ENCODE measurements at places on chromosomes 16 and 17.

GRCh38 chr17:41340934-41341861 is 9.4 kb downstream of the KRT33A start:
- no peak for DNase-seq

DNA sequence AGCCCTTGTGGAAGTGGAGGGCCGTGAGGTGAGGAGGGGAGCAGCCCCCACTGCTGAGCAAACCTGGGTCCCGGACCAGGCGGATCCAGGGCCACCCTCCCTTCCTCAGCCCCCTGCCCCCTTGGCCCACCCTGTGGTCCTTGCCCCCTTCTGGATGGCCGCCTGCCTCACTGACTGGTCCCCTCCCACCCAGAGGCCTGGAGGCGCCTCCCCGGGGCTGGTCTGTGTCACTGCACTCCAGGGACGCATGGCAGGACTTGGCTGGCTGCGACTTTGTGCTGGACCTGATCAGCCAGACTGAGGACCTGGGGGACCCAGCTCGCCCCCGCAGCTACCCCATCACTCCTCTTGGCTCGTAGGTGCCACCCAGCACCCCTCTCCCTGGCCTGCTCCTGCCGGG is 19.2 kb upstream of the SMIM5 start:
- no peak for DNase-seq

DNA sequence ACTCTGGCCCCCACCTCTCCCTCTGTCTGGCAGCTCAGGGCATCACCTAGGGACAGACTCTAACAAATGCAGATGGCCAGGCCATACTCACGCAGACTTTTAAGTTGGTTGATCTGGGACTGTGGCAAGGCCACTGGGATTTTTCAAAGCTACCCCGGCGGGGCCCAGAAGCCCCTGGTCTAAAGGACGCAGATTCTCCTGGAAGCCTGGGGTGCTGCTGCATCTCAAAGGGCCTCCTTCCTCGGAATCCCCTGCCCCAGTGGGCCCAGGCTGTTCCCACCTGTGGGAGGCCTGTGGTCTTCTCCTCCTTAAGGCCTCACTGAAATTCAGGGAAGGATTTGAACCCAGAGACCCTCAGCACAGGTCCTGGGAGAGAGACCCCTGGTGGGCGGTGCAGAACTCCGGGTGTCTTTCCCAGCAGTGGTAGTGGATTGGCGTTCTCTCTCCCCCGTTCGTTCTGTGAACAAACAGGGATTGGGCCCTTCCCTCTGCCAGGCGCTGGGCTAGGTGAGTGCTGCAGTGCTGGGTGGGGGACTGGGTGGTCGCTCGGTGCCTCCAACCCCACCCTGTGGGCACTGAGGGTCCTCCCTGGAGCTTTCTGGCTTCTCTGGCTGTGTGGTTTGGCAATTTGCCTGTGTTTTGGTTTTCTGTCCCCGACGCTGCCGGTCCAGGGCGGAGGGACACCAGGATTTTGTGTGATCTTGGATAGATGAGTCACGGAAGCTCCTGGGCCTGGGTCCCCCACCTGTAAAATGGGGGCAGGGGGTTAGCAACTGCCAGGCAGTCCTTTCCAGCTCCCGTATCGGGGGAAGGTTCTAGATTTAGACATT is 160.5 kb upstream of the GSE1 start:
- DNase-seq, result no peak

DNA sequence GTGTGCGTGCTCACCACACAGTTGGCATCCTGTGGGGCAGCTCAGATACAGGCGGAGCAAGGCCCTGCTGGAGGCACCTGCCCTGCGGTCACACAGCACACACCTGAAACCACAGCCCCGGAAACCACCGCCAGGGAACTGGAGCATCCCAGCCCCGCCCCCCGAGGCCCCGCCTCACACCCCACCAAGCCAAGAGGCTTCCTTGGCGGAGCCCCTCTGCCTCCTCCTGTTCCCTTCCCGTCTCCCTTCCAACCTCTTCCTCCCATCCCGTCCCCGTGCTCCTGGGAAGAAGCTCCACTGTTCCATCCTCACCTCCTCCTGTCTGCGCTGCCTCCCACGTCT is 205.5 kb downstream of the NTN1 start:
- DNase-seq, result no peak

- no peak for DNase-seq
Measured at GRCh38 chr17:17416400-17417360, 60.1 kb upstream of the MED9 start.

- DNase-seq, result no peak
Measured at GRCh38 chr17:46202424-46202823, 9.2 kb upstream of the KANSL1 start.

DNA sequence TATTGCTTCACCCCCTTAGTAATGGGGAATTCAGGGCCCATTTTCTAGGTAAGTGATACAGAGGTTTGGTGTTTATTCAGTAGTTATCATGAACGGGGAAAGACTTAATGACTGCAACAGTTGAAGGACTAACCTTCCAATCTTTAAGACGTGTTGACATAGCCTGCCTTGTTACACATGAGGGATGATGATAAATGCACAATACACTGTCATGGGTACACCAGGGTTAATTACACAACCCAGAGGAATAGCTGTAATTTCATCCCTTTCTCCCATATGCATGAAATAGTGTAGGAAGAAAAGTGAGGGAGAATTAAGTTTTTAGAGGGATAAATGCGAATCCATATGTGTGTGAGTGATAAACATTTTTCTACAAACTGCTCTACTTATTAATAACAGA is 10.7 kb downstream of the MYH4 start:
- DNase-seq, result no peak

GRCh38 chr16:1932050-1933028 is 10.7 kb downstream of the MSRB1 start:
- DNase-seq, result no peak

GRCh38 chr16:84917492-84917891 is 93.8 kb downstream of the ZDHHC7 start:
- DNase-seq, result no peak

GRCh38 chr17:34114174-34114573 is 140.9 kb upstream of the CCL2 start:
- no peak for DNase-seq

GRCh38 chr17:59521465-59522126 is 43.8 kb upstream of the DHX40 start:
- no peak for DNase-seq

DNA sequence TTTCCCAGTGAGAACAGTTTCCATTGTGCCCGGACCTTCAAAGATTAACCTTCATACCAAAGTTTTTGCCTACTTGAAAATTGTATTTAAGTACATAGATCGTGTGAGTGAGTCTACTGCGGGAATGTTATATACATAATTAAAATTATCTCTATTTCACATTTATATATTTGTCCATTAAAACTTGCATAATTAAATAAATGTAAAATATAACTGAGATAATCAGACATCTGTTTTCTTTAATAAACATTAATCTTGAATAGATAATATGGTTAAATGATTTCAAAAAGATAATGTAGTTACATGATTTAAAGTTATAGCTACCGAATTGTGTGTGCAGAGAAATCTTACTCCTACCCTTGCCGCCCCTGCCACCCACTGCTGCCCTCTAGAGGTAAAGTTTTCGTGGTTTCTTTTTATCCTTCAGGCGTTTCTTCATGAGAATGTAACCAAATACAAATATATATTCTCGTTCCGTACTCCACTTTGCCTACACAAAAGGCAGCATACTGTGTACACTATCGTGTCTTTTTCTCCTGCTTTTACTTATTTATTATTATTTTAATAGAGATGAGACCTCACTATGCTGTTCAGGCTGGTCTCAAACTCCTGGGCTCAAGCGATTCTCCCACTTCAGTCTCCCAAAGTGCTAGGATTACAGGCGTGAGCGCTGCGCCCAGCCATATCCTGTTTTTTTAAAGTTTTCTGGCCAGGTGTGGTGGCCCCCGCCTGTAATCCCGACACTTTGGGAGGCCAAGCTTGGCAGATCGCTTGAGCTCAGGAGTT is 35.6 kb downstream of the RPA1 start:
- no peak for DNase-seq

DNA sequence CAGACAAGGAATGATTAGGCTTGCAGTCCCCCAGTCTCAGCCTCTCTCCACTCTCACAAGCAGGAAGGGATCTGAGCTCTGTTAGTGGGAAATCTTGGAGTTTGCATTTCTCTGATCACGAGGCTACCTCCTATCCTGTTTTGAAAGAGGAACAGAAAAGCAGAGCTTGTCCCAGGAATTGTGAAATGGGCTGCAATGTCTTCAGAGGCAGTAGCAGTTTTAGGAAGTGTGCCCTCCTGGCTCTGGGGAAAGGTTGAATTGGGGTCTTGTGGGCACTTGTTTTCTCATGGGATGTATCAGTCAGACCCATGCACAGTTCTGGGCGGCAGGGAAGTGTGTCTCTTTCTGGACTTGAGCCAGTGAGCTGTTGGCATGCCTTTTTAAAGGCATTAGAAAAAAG is 22.8 kb downstream of the NUP85 start:
- no peak for DNase-seq

- DNase-seq, result no peak
Measured at GRCh38 chr16:2026461-2027023, at the start of gene NHERF2. TSS of gene NHERF2 (plus strand) at chr16:2026902. CDS start at chr16:2027006, 104 bp downstream.
